ENCODE measurements at places on chromosomes 4 and X.

DNA sequence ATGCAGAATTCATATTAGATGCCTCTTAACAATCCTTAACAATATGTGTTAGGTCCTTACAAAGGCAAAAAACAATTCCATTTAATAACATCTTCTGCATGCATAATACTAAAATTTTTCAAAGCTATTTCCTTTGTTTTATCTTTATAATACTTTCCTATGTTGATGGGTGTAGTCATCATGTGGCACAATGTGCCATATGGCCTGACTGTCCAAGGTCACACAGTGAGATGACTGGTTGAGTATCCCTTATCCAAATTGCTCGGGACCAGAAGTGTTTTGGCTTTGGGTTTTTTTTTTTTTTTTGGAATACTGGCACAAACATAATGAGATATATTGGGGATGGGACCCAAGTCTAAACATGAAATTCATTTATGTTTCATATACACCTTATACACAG, 77.7 kb downstream of the NR3C2 start:
- no peak for DNase-seq

GRCh38 chr4:5824635-5825034, 68.3 kb downstream of the CRMP1 start:
- no peak for DNase-seq

- no peak for DNase-seq
Measured at GRCh38 chr4:75922588-75922987, 18.2 kb downstream of the NAAA start.

GRCh38 chrX:140477987-140478386, 26.9 kb downstream of the SOX3 start:
- DNase-seq, result no peak

GRCh38 chrX:79139446-79139845, 5.0 kb upstream of the GPR174 start:
- DNase-seq, result no peak

DNA sequence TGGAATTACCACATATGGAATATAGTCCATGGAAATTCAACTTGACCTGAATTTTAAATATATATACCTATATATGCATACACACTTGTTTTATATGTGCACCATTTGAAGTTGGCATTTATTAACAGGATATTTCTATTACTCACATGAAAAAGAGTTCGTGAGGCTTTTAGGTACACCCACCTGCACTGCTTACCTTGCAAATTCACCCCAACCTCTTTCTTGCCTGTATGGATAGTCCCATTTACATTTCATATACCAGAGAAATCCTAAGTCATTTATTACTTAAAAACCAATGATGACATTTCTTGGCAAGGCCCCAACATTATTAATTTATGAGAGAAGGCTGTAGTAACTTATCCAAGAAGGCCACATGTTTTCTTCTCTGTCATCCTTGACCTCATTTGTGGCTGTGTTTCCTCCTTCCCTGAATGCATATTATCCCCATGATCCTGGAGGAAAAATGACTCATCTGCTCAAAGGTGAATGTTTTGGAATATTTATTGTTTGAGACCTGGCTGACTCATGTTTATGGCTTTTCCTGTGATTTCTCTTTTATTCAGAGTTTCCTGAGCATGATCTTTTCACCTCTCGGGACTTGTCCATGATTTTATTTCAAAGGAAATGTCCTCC, 62.2 kb upstream of the FAM241A start:
- DNase-seq, result no peak

- no peak for DNase-seq
Measured at GRCh38 chrX:37060999-37061398, 52.8 kb downstream of the FAM47C start.

DNA sequence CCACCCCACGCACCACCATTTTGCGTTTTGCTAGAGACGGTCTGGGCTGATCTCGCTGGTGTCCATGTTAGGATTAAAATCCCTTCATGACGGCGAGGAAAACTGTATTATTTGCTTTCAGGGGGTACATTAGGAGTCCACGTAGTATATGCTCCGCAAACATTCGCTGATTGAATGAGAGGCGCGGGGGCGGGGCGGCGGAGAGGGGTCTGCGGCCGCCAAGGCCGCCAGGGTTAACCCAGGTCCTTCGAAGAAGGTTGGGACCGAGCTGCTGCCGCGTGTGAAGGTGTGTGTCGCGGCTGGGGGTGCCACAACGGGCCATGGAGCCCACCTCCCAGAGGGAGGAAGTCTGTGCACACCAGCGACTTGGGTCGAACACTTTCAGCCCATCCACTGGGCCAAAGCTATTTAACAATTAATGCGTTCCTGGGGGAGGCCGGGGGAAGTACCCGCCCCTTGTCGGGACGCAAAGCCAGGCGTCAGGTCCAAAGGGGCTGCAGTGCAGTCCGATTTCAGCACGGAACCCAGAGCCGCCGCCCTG, 6.4 kb upstream of the PITX2 start:
- no peak for DNase-seq

- no peak for DNase-seq
Measured at GRCh38 chrX:41720125-41720779, 3.7 kb upstream of the GPR82 start.
